ENCODE measurements at places on chromosomes 16 and 17. TPM values are rescaled to one million over a fixed set of nuclear protein-coding genes. Genes with fewer than 3 reads are reported as not detected.

Gene TSNAXIP1
- 0.26 TPM for total RNA-seq

Gene PTX4
- 1.9 TPM for total RNA-seq

Gene LRRC36
- total RNA-seq, result not detected

Gene AIPL1
- total RNA-seq, result not detected

Gene VPS35
- 86.5 TPM for total RNA-seq

Gene SLFN5
- total RNA-seq, result 25.2 TPM

Gene CORO6
- 27.3 TPM for total RNA-seq

Gene ENPP7
- not detected for total RNA-seq

Gene SPPL2C
- not detected for total RNA-seq

Gene MYL4
- total RNA-seq, result not detected

Gene HSD17B1
- total RNA-seq, result 4.9 TPM

Gene TGFB1I1
- 62.1 TPM for total RNA-seq

Gene HOXB1
- total RNA-seq, result not detected

Gene KRT28
- total RNA-seq, result not detected

Measured in pericardium fibroblast (primary cell).